A673 (cell line): ENCODE measurements at places on chromosomes 12 and 14. TPM values are rescaled to one million over a fixed set of nuclear protein-coding genes. Genes with fewer than 3 reads are reported as not detected.

TAS2R20 gene
- total RNA-seq: 2.7 and 3.0 TPM in 2 replicates

GRCh38 chr14:89129570-89129969, 287.5 kb downstream of the FOXN3 start:
- H3K27ac ChIP-seq: no peak overlapping the region
- H3K36me3 ChIP-seq: no peaks in the 10 kb centered on the region
- H3K4me3 ChIP-seq: no peak overlapping the region
- H3K4me1 ChIP-seq: no peaks in the 10 kb centered on the region
- DNase-seq: no peak
- no peaks in the 10 kb centered on the region for H3K27me3 ChIP-seq

DNA sequence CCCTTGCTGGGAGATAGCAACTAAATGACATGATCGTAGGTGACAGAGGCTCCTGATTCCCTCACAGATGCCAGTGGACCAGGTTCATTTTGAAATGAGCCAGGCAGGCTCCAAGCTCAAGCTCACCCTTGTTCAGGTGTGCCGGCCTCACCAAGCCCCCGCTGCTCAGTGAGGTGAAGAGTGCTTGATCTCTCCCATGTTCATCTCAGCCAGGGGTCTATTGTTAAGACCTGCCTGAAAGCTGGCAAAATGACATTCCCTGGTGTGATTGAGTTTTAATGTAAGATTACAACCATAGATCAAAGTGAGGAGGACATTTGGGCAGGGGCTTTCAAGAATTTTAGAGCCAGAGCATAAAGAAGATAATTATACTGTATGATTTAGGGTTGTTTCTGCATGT, 497.9 kb downstream of the EGLN3 start:
- no peaks in the 10 kb centered on the region for H3K27me3 ChIP-seq
- H3K27ac ChIP-seq: no peak overlapping the region
- H3K4me3 ChIP-seq: no peak overlapping the region
- no peaks in the 10 kb centered on the region for H3K36me3 ChIP-seq
- DNase-seq: no peak

DNA sequence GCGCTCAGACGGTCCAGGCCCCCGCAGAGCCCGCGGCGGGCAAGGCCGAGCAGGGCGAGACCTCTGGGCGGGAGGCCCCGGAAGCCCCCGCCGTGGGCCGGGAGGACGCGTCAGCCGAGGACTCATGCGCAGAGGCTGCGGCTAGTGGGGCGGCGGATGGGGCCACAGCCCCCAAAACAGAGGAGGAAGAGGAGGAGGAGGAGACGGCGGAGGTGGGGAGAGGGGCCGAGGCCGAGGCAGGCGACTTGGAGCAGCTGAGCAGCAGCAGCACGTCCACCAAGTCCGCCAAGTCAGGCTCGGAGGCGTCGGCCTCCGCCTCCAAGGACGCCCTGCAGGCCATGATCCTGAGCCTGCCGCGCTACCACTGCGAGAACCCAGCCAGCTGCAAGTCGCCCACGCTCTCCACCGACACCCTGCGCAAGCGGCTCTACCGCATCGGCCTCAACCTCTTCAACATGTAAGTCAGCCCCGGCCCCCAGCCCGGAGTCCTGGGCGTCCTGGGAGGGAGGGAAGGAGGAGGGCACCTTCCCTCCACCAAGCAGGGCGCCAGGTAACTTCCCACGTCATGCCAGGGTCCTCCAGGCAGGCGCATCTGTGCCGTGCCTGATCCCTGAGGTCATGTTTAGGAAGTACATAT, 72.4 kb downstream of the IQSEC3 start:
- no peaks in the 10 kb centered on the region for H3K4me1 ChIP-seq
- DNase-seq: peak; percentile 29
- peak overlapping the region; percentile 11 for H3K4me3 ChIP-seq
- H3K27ac ChIP-seq: no peak overlapping the region

- H3K27ac ChIP-seq: no peak overlapping the region
- DNase-seq: no peak
- no peaks in the 10 kb centered on the region for H3K27me3 ChIP-seq
- H3K36me3 ChIP-seq: no peaks in the 10 kb centered on the region
Measured at GRCh38 chr12:92529944-92530343, 172.8 kb upstream of the PLEKHG7 start.

PDE3A gene
- total RNA-seq: 0.61 and 0.80 TPM in 2 replicates

DNA sequence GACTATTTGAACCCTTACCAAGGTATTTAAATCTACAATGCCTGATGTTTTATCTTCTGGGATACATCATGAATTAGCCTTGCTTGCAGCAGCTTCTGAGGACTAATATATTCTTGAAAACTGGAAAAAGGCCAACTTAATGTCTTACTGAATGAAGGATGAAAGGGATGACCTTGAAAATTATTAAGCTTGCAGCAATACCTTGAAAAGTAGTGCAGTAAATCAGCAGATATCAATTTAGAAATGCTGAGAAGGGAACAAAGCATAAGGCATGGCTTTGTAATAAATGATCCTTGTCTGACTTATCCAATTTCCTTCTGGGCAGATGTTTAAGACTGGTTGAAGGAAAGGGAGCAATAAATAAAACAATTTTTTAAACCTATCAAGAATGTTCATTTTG, 37.3 kb upstream of the FERMT2 start:
- DNase-seq: peak; percentile 74
- peak overlapping the region; percentile 14 for H3K4me3 ChIP-seq
- H3K27ac ChIP-seq: peak overlapping the region; percentile 82
- no peaks in the 10 kb centered on the region for H3K27me3 ChIP-seq
- peaks cover 23% of the 10 kb centered on the region for H3K4me1 ChIP-seq

DNA sequence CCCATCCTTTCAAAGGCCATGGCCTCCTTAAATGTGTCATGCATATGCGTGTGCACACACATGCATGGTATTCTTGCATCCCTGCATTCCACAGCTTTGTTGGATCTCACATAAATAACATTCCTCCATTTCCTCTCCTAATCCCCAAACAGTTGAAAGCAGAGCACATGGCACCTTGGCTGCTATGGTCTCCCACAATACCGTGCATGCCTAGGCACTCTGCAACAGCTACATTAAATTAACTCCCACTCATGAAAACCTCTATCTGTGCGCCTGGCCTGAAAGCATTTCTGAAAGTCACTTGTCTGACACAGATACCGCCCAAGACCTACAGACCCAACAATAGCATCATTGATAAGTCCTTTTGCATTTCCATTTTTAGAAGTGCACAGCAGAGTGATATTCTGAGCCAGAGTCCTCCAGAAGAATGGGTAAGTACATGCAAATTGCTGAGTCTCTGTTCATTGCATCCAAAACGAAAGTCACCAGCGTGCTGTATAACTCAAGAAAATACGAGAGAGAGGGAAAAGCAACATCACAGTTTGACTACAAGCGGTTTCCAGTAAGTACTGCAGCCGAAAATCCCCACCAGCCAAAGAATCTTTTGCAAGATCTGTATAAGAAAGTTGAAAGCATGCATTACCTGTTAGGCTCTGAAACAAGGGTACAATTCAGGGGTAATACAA, 436 bp downstream of the ASB2 start:
- no peaks in the 10 kb centered on the region for H3K27me3 ChIP-seq

PRB2 gene
- not detected in 2 replicates for total RNA-seq

NRL gene
- total RNA-seq: 1.6 and 1.9 TPM in 2 replicates

- H3K27me3 ChIP-seq: no peaks in the 10 kb centered on the region
- no peaks in the 10 kb centered on the region for H3K36me3 ChIP-seq
- no peaks in the 10 kb centered on the region for H3K4me1 ChIP-seq
- H3K4me3 ChIP-seq: no peak overlapping the region
Measured at GRCh38 chr12:16325426-16325825, 22.0 kb upstream of the MGST1 start.

- no peaks in the 10 kb centered on the region for H3K36me3 ChIP-seq
- H3K27ac ChIP-seq: no peak overlapping the region
- H3K27me3 ChIP-seq: no peaks in the 10 kb centered on the region
- H3K4me1 ChIP-seq: no peaks in the 10 kb centered on the region
- no peak overlapping the region for H3K4me3 ChIP-seq
Measured at GRCh38 chr12:85188619-85189018, 91.4 kb upstream of the ALX1 start.

HOXC6 gene
- 20.8 and 22.3 TPM in 2 replicates for total RNA-seq

- DNase-seq: no peak
- no peaks in the 10 kb centered on the region for H3K36me3 ChIP-seq
- H3K27ac ChIP-seq: no peak overlapping the region
- H3K4me3 ChIP-seq: no peak overlapping the region
- H3K4me1 ChIP-seq: no peaks in the 10 kb centered on the region
Measured at GRCh38 chr14:30129807-30130206, 202.2 kb upstream of the PRKD1 start.

DNA sequence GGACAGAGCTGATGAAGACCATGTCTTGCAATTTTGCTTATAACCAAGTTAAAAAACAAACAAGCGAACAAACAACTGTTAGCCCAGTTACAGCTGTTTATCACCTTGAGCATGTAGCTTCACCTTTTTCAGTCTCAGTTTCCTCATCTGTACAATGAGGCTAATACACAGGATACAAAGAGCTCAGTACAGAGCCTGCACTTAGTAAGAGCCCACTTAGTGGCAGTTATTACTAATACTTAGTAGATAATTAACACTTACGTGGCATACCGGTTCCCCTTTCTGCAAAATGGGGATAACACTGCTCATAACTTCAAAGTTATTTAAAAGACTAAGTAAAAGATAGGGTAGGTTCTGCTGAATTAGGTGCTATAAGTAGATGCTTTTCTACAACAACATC, 228.0 kb downstream of the MON2 start:
- DNase-seq: no peak
- no peaks in the 10 kb centered on the region for H3K36me3 ChIP-seq
- no peaks in the 10 kb centered on the region for H3K4me1 ChIP-seq
- no peak overlapping the region for H3K27ac ChIP-seq
- H3K27me3 ChIP-seq: no peaks in the 10 kb centered on the region

- H3K27me3 ChIP-seq: no peaks in the 10 kb centered on the region
- no peaks in the 10 kb centered on the region for H3K36me3 ChIP-seq
- H3K4me1 ChIP-seq: no peaks in the 10 kb centered on the region
- H3K4me3 ChIP-seq: no peak overlapping the region
- DNase-seq: no peak
Measured at GRCh38 chr12:122150127-122150681, 23.8 kb downstream of the IL31 start.

- no peaks in the 10 kb centered on the region for H3K27me3 ChIP-seq
- H3K4me1 ChIP-seq: no peaks in the 10 kb centered on the region
- H3K27ac ChIP-seq: no peak overlapping the region
- no peak for DNase-seq
Measured at GRCh38 chr12:44525806-44526654, 350.1 kb downstream of the NELL2 start.

KIF21A gene
- 3.3 and 3.9 TPM in 2 replicates for total RNA-seq

KCNH3 gene
- 4.0 and 4.5 TPM in 2 replicates for total RNA-seq

NEUROD4 gene
- not detected in 2 replicates for total RNA-seq

WIF1 gene
- not detected in 2 replicates for total RNA-seq

- H3K27ac ChIP-seq: no peak overlapping the region
- DNase-seq: peak; percentile 71
- no peaks in the 10 kb centered on the region for H3K27me3 ChIP-seq
- peaks cover 10% of the 10 kb centered on the region for H3K4me1 ChIP-seq
Measured at GRCh38 chr12:6570264-6570887, 2.3 kb upstream of the NOP2 start.

MSI1 gene
- total RNA-seq: 3.6 and 8.8 TPM in 2 replicates

DNA sequence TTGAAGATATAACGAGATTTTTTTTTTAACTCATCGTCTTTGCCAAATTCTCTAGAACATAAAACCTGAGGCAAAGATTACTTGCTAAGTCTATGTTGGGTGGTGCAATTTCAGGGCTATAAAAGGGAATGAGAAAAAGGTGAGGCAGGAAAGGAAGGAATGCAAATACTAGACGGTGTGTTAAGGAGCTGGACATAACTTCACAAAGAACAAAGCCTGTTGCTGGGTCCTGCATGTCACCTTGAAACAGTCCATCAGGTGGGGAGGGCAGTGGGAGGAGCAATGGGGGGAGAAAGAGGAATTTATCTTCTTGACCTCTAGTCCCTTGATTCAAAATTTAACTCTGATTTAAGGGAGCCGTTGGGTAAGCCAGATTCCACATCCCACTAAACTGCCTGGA, 16.1 kb upstream of the DUSP6 start:
- no peak overlapping the region for H3K27ac ChIP-seq
- no peaks in the 10 kb centered on the region for H3K36me3 ChIP-seq
- H3K4me3 ChIP-seq: no peak overlapping the region
